EH (cell line): ENCODE measurements at places on chromosomes 3 and 15.
A peak's percentile ranks its signal among the peaks of the same experiment; 100 is the strongest.

DNA sequence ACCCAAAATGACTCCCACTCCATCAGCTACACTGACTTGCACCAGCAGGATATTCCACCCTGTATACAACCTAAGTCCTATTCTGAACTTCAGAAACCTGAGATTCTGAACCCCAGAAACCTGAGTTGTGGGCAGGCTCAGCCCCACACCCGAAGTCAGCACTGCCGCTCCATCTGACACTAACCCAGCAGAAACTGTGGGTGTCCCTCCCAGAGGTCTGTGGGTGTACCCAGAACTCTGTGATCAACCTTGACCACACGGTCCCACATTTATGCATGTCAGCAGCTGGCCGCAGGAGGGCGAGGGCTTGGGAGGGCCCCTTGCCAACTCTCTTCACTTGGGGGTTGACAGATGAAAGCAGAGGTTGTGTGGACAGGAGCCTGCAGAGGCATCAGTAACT, 9.3 kb downstream of the OXTR start:
- no peak for DNase-seq

- no peak for DNase-seq
These were observed 265.8 kb upstream of the ZNF717 start for GRCh38 chr3:76051145-76051544.

- DNase-seq = no peak
These were observed 29.9 kb upstream of the CCR2 start for GRCh38 chr3:46324036-46324435.

DNA sequence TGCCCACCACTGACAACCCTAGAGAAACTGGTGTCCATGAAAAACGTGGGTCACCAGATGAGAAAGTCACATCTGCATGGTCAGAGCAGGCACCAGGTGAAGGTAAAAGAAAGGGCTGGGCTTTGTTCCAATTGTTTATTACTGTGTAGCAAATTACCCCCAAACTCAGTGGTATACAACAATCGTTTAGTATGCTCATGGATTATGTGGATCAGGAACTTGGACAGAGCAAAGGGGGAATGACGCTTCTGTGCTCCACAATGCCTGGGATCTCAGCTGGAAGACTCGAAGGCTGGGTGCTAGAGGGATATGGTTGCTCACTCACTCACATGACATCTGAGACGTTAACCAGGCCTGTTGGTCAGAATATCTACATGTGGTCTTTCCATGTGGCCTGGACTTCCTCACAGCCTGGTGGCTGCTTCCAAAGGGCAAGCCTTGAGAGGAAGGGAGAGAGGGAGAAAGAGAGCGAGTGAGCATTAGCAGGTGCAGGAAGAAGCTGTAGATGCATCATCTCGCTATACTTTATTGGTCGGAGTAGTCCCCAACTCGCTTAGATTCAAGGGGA, 44.9 kb downstream of the LPP start:
- no peak for DNase-seq

GRCh38 chr3:141240286-141240685, 8.7 kb downstream of the PXYLP1 start:
- DNase-seq = no peak

- DNase-seq = peak; percentile 94
These were observed 12.1 kb downstream of the OSBPL10 start for GRCh38 chr3:31968927-31969418.

GRCh38 chr3:179330438-179330837, 7.6 kb downstream of the ZNF639 start:
- DNase-seq = peak; percentile 23

DNA sequence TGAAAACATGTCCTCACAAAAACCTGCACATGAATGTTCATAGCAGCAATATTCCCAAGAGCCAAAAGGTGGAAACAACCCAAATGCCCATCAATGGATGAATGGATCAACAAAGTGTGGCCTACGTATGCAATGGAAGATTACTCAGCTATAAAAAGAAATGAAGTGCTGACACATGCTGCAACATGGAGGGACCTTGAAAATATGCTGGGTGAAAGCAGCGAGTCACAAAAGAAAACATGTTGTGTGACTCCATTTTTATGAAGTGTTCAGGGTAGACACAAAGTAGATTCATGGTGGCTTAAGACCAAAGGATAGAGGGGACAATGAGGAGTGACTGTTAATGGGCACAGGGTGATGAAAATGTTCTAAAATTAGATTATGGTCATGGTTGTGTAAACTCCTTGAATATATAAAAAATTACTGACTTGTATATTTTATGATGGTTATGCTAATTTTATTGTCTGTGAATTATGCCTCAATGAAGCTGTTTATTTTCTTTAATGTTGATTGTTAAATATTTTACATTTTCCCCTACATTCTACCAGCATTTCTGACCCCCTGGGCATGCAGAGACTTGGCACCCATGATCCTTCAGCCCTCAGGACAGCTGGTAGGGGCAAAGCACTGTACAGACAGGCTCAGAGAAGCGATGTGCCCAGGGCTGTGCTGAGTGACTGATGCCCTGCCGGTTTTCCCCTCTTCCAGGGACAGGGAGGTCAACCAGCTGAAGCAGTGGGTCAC, 37.8 kb downstream of the CFAP100 start:
- peak; percentile 70 for DNase-seq

DNA sequence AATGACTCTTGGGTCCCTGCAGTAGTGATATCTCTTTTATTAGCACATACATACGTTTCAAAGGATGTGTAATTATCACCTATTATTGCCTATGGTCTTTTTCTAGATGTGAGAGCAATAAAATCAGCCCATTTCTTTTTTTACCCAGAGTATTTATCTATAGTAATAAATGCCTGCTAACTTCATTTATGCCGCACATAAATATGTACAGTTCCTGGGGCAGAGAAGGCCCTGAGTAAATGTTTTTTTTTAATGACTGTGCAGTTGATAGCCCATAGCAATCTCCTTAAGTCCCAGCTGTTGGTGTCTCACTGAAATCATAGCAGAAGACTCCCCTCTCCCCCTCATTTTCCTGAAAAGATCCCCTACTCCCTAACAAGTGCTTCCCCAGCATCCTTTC, 16.7 kb downstream of the RAB8B start:
- no peak for DNase-seq

DNA sequence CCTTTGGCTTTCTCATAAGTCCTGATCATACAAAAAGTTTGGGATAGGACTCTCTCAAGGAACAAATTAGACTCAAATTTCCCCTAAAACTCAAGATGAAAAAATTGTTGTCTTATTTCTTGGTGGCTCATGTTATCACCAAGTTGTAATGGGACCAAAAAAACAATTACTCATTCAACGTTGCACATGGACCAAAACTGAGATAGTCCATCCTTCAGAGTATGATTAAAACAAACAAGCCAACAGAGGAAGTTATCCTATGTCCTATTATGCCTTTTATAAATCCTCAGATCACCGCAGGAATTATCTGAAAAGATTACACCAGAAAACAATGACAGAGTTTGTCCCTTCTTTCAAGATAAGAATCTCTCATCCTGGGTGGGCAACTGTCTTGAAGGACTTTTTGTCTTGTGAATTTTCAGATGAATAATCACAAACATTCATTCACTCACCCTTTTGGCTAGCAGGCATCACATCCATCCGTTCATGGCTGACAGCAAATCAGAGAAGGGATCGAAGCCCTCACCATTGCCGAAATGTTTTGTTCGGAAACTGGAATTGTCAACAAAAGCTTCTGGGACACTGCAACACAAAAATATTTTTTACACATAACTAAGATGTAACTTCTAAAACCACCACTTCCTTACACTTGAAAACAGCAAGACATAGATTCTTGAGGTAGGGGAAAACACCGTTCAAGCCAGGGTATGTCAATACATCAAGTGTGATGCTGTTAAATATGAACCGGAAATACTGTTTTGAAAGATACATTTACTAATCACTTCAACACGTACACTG, 90.4 kb downstream of the FOXP1 start:
- no peak for DNase-seq

DNA sequence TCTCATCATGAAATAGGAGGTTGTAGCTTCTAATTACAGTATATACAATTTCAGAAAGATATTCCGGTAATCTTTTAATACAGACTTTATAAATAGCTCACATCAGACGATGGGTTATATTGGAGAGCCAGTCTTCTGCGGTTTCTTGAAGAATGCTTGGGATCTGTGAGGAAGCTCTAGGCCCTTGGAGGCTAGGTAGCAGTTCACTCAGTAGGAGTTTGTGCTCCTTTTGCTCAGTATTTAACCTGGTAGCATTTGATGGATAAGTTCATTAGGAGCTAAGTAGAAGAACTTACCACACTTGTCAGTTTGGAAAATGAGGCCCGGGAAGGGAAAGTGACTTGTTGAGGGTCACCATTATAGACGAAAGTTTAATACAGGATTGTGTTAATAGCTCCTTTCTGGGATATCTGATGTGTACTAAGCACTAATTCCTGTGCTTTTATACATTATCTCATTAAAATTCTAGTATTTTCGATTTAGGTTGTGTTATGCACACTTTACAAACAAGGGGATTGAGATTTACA, 2.8 kb downstream of the FNDC3B start:
- DNase-seq = peak; percentile 62

DNA sequence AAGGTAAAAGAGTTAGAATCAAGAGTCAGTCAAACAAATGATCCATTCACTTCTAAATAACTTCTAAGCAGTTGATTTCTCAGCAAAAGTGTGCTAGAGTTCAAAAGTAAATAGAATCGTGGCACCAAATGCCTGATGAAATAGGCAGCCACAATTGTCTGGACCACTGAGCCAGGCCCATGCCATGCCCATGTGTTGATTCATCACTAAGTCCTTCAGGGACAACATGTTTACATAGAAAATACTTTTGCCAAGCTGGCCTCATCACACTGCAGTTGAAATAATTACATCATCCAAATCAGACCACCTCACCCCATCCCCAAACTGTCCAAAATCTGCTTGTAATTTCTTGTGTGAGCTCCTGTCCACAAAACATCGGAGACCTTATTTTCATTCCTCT, 216.3 kb downstream of the IGSF11 start:
- DNase-seq = peak; percentile 62

DNA sequence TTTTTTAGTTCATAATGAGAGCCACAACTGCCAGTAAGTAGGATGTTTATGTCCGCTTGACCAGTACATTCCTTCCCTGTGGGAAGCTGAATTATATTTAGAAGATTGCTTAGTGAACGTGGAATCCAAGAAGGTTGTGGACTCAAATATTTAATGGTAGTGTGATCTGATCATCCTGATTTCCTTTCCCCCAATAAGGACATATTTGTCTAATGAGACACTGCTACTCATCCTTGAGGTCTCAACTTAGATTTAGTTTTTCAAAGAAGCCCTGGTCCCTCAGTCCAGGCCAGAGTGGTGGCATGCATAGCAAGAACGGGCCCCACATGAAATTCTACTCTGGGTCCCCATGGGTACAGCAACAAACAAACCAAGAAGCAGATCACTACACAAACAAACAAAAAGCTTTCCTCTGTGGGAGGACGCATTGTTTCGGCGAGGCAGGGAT, 60.8 kb downstream of the USP13 start:
- DNase-seq = peak; percentile 97

DNA sequence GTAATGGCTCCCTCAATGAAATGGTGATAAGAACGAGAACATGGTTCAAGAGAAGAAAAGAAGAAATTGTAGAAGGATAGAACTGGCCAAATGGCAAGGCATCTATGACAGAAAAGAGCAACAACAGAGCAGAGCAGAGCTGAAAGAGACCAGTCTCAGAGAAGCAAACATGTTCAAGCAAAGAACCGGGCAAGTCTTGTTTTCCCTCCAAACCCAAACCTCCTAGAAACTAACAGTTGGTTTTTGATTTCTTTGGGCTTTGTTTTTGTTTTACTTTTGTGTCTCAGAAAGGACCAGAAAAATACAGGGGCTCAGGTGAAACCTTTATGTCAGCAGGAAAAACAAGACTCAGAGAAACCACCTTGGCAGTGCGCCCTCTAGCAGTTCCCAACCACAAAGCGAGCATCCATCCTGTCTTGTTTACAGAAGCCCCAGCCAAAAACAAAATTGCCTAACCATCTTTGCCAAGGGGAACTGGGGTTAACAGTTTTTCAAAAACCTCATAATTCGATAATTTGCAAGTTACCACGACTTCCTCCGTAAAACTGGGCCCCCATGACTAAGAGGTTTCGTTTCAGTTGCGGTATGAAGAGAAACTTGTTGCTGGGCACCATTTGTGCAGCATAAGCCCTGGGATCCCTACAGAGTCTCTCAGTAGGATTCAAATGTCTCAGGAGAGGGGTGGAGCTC, 159.2 kb upstream of the SLC24A5 start:
- no peak for DNase-seq

- DNase-seq = no peak
These were observed 139.2 kb downstream of the ATP8B4 start for GRCh38 chr15:49979705-49980382.

DNA sequence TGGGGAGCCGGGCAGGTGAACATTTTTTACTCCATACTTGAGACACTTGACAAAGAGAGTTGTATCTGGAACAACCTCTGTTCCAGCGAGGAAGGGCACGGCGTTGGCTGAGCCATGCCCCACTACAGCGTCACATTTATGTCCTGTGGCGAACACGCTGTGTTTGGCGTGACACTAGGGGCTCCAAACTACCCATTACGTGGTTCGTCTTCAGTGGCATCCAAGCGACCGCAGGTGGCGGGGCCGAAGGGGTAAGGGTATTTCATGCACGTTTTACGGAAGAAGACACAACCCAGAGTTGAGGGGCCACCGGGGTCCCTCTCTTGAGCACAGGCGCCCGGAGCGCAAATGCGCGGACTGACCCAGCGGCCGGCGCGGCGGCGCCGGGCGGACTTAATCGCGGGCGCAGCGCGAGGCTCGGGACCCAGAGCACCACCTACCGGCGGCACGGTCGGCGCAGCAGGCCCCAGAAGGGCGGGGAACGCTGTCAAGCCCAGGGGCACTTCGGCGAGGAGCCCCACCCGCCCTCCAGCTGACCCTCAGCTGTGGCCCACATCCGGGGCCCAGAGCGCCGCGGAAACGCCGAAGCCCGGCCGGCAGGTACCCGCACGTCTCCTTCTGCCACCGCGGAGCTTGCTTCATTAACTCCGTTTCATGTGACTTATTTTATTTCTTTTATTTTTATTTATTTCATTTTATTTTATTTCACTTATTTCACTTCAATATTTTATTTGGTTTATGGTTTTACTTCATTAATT, 36.4 kb upstream of the TRIM71 start:
- peak; percentile 78 for DNase-seq

GRCh38 chr3:159001711-159002110, 199.9 kb downstream of the MFSD1 start:
- DNase-seq = no peak

DNA sequence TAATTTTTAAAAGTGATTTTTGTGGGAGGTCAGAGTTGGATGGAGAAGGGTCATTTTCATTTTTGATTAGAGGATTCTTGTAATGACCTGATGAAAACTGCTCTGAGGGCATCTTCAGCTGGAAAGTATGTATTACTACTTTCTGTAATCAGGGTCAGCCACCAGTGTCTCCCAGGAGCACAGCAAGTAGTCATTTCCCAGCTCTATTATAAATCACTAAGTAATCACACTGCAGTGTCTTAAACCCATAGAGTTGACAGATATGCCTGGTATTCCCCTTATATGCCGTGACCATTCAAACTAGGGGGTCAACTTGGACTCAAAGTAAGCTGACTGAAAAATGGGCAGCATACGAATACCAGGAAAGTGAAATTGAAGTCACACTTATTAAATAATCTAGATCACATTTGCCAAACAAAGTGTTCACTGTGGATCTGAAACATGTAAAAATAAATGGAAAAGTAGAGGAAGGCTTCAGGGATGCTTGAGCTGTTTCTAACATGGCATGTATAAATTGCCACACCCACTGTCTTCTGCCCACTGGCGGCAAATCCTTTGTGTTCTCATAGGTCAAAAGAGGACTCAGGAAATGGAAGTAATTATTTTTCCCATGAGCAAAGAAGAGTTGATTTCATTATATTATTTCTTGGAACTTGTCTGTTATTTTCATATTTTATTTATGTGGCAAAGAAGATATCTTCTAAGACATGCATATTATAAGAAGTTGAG, 105.7 kb downstream of the MBNL1 start:
- peak; percentile 51 for DNase-seq
